ENCODE measurements at places on chromosomes 7 and 10.

DNA sequence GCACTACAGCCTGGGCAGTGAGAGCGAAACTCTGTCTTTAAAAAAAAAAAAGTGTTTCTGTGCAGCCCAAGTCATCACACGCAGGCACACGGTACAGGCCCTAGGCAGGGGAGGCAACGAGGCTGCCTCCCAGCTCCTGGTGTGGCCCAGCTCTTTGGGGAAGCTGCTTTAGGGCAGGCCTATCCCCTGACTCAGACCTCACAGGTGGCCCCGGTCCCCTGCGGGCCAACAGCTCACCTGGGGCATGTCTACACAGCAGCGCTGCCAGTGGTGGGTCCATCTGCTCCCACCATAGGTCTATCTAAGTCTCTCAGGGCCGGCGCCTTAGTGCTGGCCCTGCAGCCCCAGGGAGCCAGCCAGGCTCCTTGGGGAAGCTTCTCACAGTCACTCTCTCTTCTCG is 31.4 kb downstream of the ZAN start:
- DNase-seq = no peak

DNA sequence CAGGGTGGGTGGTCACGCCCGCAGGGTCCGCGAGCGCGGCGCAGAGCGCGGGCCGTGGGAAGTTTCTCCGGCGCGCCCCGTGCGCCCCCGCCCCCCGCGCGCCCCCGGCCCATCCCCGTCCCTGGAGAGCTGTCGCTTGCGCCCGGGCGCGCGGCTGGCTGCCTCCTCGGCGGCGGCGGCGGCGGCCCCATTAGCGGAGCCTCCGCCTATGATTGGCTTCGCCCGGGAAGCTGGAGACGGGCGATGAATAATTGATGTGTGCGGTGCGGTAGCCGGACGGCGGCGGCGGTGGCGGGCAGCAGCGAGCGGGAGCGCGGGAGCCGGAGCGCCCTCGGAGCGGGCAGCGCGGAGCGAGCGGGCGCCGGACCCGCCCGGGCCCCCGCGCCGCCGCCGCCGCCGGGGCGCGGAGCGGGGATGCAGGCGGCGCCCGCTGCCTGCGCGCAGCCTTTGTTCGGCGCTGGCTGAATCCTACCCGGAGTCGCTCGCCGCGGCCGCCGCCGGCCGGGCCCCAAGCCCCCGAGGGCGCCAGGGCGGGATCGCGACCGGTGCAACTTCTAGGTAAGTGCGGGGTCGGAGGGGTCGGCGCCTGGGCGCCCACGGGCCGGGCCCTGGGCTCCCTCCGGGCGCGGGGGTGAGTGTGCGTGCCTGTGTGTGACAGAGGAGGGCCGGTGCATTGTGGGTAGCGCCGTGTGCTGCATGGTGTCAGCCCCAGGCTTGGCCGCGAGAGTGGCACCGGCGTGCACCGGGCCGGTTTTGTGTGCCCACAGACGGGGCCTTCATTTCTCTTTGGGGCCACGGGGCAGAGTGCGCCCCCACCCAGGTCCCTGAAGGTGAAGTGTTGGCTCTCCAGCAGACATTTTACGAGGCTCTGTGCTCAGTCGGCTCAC is 103.8 kb upstream of the PPIF start:
- DNase-seq = no peak

DNA sequence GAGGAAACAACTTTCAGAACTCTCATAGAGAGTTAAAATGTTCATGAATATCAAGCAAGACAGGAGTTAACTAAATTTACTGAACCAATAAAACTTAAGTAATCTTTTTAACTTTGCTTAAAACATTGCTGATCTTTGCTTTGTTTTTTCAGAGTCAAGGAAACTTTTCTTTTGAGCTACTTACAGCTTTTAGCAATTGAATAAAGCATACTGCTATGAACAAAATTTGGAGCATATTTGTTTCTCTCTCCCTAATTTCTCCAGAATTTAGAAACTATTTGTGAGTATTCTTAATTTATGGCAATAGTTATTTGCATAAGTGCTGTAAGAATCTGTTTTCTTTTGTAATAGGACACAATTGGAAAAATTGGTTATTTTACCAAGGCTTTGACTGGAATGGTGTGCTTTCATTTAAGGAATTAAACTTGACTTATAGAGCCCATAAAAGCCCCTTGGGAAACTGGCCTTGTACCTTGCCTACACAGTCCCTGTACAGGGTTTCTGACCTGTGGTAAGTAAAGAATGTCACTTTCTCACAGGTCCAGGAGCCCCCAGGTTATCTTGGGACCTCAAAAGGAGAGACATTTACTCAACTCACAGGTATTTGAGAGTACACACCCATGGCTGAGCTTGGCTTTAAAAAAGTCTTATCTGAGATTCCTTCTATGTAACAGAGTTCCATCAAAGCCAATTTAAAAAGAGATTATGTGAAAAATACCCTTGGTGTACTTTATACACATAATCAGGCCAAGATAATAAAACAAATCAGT is 23.3 kb upstream of the KIAA1549 start:
- DNase-seq = no peak

DNA sequence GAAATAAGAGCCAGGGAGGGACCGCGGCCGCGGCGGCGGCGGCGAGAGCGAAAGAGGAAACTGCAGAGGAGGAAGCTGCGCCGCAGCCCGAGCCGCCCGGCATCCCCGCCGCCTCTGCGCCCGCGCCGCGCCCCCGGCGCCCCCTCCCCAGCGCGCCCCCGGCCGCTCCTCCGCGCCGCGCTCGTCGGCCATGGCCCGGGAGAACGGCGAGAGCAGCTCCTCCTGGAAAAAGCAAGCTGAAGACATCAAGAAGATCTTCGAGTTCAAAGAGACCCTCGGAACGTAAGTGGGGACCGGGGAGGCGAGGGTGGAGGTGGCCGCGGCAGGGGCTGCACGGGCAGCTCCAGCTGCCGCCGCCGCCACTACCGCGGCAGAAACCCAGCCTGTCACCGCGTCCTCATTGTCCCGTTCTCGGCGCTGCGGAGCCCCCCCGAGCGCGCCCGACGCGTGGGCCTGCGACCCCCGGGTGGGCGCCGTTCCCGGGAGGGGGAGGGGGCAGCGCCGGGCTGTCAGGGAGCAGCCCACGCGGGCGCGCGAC is 351 bp downstream of the CAMK1D start:
- DNase-seq = no peak

- no peak for DNase-seq
These were observed 50.2 kb downstream of the TFAM start for GRCh38 chr10:58435297-58435985.

- DNase-seq = no peak
These were observed 337.1 kb upstream of the GLI3 start for GRCh38 chr7:42573881-42574672.

DNA sequence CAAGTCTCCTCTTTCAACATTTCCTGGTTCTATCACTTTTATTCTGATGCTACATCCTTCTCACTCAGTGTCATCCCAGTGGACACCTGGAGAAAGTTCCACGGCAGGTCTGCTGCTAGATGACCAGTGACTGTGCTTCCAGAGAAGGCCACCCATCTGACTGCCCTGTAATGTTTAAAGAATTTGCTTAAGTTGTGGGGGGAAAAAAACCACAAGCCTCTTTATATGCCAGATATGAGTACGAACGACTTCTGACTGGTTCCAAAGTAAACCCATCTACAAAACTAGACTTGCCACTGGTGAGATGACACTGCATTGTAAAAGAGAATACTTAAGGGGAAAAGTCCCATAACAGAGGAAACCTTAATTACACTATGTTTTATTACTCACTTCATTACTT is 69.6 kb upstream of the VWC2 start:
- DNase-seq = no peak

GRCh38 chr7:30348083-30348560 is 63.7 kb downstream of the ZNRF2 start:
- DNase-seq = no peak

GRCh38 chr7:148914208-148914777 is 30.2 kb upstream of the EZH2 start:
- no peak for DNase-seq

- no peak for DNase-seq
These were observed 5.6 kb downstream of the AVL9 start for GRCh38 chr7:32500922-32501341.

GRCh38 chr10:70587045-70587658 is 15.4 kb downstream of the PRF1 start:
- DNase-seq = no peak

DNA sequence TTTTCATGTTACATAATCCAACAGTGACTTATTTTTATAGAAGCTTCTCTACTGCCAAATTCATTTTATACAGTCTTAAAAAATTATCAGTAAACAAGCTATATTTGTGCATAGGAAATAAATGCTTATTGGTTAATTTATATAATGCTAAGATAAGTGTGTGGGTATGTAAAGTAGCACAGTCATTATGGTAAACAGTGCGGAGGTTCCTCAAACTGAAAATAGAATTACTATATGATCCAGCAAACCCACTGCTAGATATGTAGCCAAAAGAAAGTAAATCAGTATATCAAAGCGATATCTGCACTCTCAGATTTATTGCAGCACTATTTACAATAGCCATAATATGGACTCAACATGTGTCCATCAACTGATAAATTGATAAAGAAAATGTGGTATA is 71.1 kb downstream of the ATRNL1 start:
- DNase-seq = no peak

DNA sequence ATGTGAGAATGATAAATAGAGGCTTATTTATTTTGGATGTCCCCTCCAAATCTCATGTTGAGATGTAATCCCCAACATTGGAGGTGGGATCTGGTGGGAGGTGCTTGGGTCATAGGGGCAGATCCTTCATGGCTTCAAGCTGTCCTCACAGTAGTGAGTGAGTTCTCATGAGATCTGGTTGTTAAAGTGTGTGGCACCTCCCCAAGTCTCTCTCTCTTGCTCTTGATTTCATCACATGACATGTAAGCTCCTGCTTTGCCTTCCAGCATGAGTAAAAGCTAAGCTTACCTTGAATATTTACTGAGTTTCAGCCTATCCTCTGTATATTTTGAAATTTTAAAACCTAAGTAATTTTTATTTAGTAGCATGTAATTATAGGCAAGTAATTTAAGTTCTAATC is 444.9 kb downstream of the ARL4A start:
- no peak for DNase-seq

DNA sequence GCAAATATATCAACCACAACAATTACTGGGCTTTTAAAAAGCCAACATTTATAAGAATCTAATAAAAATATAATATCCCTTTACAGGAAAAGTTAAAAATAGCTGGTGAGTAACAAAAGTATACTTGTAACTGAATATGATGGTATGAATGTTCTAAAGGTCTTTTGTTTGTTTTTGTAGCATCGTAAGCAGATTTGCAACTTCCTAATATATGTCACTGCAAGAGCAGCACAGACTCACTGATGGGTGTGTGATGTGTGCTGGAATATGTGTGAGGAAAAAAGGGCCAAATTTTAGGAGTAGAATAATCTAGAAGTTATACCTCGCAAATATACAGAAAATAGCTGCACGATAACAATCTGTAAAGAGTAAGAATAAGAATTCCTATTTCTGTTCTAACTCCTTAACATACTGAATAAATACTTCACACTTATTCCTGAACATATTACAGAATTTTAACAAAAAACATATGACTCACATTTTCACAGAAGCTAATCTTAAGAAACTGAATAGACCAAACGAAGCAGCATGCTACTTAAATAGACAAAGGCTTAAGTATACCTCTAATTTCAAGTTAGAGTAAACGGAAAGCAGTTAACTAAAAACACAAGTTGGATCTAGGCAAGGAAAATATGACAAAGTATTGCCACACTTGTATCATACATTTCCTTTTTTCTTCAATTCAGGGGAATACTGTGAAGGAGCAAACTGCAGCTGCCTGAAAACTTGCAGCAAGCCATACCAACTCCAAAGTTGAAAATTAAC is 9.6 kb downstream of the ETV1 start:
- DNase-seq = no peak

- no peak for DNase-seq
These were observed 27.2 kb downstream of the PODXL start for GRCh38 chr7:131529179-131529578.

DNA sequence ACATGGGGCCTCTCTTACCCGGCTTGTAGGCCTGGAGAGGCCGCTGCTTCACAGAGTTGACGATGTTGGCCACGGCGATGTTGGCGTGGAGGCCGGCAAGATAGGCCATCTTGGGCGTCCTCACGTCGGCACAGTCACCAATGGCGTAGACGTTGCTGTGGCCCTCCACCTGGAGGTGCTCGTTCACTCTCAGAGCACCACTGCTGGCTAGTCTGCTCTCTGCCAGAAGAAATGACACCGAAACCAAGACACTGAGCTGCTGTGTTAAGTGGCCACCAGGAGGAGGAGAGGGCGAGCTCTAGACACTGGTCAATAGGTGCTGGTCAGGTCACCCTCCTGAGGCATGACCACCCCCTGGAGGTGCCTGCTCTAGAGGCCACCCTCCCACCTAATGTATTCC is 17.7 kb downstream of the AIFM2 start:
- DNase-seq = no peak

GRCh38 chr7:141304291-141304690 is 230.4 kb downstream of the TMEM178B start:
- no peak for DNase-seq

GRCh38 chr10:114376523-114376922 is 27.8 kb downstream of the AFAP1L2 start:
- no peak for DNase-seq

DNA sequence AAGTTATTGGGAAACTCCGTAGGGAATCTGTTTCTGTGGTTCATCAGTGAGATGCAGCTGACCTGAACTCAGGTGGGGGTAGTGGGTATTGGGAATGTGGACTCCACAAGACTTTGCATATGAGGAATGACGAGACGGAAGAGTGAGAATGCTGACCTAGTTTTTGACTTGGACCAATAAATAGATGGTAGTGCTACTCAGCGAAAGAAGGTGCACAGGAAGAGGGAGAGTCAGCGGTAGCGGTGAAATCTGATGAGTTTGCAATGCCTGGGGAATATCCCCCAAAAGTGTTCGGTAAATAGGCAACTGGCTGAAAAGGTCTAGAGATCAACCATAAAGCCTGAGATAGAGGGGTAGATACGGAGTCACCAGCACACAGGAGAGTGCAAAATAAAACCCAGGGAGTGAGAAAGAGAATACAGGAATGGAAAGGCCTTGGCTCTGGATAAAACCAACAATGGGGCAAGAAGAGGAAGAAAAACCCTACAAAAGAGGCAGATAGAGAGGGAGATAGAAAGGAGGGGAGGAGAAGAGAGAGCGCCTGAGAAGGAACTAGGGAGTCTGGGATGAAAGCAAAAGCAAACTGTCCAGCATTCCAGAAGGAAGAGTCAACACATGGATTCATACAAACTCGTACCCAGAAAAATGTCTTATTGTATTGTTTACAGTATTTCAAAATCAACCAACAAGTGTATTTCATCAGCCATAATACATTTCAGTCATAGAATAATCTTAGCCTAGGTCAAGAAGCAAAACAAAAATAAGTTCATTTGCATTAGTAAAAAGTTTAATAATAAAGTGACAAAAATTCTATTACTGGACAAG is 5.4 kb downstream of the ARHGAP21 start:
- no peak for DNase-seq
